Left lung (tissue), 14 donors: ENCODE measurements at places on chromosomes 12 and 14. TPM values are rescaled to one million over a fixed set of nuclear protein-coding genes. Genes with fewer than 3 reads are reported as not detected.
A peak's percentile ranks its signal among the peaks of the same experiment; 100 is the strongest.

GRCh38 chr12:2372178-2372577, 319.4 kb downstream of the CACNA1C start:
- no peak for DNase-seq
- H3K27me3 ChIP-seq = no peaks in the 10 kb centered on the region
- no peak overlapping the region for H3K27ac ChIP-seq
- H3K4me1 ChIP-seq = no peaks in the 10 kb centered on the region

DNA sequence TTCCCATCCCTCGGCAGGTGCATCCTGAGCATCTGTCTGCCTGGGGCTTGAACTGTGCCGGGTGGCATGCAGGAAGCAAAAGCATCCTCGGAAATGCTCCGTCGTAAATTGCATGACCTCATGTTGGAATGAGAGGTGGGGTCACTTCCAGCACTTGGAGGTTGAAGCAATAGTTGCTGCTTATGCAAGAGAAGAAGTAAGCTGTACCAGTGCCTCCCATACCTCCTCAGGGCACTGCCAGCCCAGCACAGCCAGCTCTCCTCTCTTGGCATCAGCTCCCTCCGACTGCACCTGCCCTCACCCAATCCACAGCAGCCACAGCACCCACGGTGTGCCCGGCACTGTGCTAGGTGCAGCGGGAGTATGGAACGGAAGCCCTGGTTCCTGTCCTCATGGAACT, 11.5 kb downstream of the TEAD4 start:
- no peaks in the 10 kb centered on the region for H3K36me3 ChIP-seq
- no peak overlapping the region for H3K27ac ChIP-seq
- no peak for DNase-seq
- H3K4me3 ChIP-seq = no peak overlapping the region
- no peaks in the 10 kb centered on the region for H3K27me3 ChIP-seq

- no peaks in the 10 kb centered on the region for H3K27me3 ChIP-seq
- peak overlapping the region; percentile 58 for H3K4me3 ChIP-seq
- H3K36me3 ChIP-seq = no peaks in the 10 kb centered on the region
- DNase-seq = peak; percentile 64
Observed at GRCh38 chr12:95215949-95216348, 1.3 kb downstream of the FGD6 start.

DNA sequence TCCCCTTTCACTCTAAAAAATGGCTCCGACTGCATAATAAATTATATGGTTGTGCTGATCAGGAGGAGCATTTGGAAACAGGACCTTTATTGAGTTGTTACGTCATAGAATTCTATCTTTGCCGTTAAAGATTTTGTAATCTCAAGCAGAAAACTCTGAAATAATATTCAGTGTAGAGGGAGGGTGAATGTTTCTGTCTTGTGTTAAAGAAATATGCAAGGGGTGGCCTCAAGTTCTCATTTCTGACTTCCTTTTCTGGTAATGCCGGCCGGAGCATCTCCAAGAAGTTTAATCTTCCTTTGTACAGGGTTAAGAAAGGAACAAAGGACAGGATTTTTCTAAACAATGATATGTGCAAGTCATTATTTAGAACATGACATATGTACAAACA, 165.1 kb downstream of the SLC38A4 start:
- H3K27ac ChIP-seq = peak overlapping the region; percentile 53
- no peaks in the 10 kb centered on the region for H3K27me3 ChIP-seq
- no peak for DNase-seq
- no peaks in the 10 kb centered on the region for H3K36me3 ChIP-seq
- no peak overlapping the region for H3K4me3 ChIP-seq
- H3K4me1 ChIP-seq = peaks cover 38% of the 10 kb centered on the region

- no peak for DNase-seq
- no peaks in the 10 kb centered on the region for H3K27me3 ChIP-seq
- H3K4me1 ChIP-seq = no peaks in the 10 kb centered on the region
Observed at GRCh38 chr14:40410708-40411107, 978.5 kb upstream of the FBXO33 start.

DNA sequence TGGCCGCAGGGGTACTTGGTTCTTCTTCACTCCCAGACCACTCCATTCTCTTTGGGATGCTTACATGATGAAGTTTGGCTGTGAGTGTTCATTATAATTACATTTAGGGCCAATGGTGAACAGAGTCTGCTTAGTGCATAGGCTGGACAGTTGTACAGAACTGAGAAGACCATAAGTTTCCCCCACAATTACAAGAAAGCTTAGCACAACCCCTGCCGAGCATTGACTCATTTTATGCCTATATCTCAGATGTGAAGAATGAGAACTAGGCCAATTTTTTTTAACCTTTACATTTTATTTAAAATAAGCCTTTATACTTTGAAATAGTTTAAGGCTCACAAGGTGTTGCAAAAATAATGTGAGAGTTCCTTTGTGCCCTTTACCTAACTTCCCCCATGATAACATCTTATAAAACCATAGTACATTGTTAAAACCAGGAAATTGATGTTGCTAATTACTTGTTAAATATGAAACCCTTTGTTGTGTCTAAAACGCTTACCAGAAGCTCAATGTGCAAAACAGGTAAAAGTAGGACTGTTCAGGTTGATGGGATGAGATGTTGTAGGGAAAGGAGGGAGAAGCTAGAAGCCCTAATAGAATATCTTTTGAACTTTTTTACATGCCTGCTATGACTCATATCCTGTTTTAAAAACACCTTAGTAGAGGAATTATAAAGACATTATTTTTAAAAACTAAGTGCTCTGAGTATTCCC, 47.2 kb downstream of the ALDH1L2 start:
- DNase-seq = no peak
- no peak overlapping the region for H3K27ac ChIP-seq
- no peaks in the 10 kb centered on the region for H3K27me3 ChIP-seq
- no peaks in the 10 kb centered on the region for H3K4me1 ChIP-seq
- peaks cover 3% of the 10 kb centered on the region for H3K36me3 ChIP-seq

DNA sequence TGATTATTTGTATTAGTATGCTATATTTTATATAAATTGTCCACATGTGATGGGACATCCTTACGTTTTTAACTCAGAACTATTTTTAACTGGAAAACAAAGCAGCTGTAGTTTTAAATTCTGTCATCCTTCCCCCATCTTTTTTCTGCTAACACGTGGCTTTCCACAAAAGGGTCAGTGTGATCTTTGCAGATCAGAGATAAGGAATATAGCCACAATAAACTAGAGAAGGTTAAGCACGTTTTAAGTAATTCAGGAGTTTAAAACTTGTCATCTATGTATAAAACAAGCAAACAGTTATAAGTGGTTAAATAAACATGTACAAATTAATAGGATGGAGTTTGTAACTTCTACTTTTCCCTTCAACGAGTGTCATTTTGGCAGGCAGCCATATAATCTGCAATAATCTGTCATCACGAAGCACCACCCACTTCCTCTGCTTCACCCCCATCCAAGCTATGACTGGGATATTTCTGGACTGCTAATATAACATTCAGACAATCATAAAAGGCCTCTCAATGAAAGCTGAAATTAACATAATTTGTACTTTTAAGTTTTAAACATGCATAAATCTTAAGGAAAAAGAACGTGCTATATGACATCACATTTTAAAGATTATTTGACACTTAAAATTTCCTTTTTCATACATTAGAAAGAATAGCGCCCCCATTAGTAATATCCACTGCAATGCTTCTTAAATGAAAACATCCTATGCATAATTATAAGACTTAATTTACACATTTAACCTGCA, 15.3 kb downstream of the TAOK3 start:
- H3K4me3 ChIP-seq = peak overlapping the region; percentile 32
- no peaks in the 10 kb centered on the region for H3K36me3 ChIP-seq
- no peaks in the 10 kb centered on the region for H3K27me3 ChIP-seq
- no peak for DNase-seq
- peak overlapping the region; percentile 82 for H3K27ac ChIP-seq

DNA sequence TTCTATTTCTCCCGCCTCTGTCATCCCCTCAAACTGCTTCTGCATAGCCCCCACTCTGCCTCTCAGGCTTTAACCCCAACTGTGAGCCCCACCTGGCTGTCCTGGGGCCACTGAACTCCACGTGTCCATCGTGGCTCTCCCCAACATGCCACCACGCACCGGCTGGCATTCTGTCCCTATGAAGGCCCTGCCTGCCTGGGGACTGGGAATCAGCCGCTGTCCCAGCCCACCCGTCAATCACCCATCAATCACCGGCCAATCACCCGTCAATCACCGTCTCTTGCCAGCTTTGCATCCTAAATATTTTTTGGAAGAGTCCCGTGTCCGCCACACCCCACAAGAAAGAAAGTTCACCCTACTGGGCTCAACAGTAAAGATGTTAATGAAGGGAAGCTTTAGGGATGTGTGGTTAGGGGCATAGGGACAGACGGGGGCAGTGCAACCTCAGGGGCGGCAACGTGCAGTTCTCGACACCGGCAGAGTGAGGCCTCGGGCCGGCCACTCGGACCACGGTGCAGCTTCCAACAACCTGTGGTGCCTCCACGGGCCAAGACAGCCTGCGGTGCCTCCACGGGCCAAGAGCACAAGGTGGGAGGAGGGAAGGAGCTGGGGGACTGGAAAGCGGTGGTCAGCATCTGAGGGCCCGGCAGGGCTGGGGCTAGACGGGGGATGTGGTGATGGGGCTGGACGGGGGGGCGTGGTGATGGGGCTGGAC, 85.6 kb downstream of the GALNT9 start:
- peaks cover 16% of the 10 kb centered on the region for H3K27me3 ChIP-seq
- no peaks in the 10 kb centered on the region for H3K4me1 ChIP-seq
- no peaks in the 10 kb centered on the region for H3K36me3 ChIP-seq
- DNase-seq = no peak
- no peak overlapping the region for H3K27ac ChIP-seq
- H3K4me3 ChIP-seq = no peak overlapping the region

DNA sequence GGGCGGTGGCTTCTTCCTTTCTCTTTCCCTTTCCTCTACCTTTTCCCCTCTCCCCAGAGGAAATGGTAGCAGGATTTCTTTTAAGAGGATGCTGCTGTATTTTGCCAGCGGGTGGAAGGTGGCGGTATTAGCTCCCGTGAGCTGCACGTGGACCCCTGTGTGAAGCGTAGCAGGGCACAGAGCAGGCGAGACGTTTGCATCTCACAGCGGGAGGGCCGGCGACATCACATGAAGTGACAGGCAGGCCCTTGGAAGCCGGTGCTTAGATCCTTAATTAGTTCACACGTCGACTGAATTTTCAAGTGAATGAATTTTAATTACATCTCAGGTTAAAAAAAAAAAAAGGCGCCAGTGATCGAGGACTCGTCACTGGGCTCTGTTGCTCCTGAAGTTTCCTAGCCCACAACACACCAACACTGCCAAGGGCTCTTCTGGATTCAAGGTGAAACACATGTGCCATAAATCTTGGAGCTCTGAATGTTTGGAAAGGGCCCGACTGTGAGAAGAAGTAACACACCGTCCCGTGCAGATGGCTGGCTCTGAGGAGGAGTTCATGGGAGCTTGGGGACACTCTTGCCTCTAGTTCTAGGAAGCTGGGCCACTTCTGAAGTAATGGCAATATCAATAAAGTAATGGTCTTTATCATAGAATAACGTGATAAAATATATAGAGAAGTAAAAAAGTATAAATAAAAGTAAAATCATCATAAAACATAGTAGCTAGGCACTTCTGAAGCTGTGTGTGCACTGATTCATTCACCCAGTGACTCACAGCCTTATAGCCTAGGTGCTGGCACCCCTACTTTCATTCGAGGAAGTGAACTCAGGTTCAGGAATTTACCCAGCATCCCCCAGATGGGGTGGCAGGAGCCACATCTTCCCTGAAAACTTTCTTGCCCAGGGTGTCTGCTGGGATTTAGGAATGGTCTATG, 75.3 kb downstream of the AACS start:
- H3K27ac ChIP-seq = no peak overlapping the region
- no peak overlapping the region for H3K4me3 ChIP-seq
- H3K27me3 ChIP-seq = no peaks in the 10 kb centered on the region
- no peaks in the 10 kb centered on the region for H3K36me3 ChIP-seq
- no peak for DNase-seq

DNA sequence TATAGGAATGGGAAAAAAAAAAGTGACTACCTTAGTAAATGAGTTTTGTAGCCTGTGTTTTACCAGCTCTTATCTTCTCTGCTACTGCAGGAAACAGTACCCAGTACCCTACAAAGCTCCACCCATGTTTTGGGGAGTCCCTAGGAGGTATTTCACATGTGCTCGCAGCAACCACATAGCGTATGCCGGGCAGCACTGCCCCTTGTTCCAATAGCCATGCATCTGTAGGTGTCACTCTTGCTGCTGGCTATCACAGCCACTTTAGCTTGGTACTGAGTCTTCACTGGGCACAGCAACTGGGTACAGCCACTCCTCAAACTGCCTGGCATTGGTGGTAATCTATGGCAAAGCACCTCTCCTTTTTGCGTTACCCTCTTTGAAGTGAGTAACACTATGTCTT, 2.0 kb upstream of the MDM1 start:
- no peak overlapping the region for H3K4me3 ChIP-seq
- peaks cover 8% of the 10 kb centered on the region for H3K4me1 ChIP-seq
- no peak overlapping the region for H3K27ac ChIP-seq

DNA sequence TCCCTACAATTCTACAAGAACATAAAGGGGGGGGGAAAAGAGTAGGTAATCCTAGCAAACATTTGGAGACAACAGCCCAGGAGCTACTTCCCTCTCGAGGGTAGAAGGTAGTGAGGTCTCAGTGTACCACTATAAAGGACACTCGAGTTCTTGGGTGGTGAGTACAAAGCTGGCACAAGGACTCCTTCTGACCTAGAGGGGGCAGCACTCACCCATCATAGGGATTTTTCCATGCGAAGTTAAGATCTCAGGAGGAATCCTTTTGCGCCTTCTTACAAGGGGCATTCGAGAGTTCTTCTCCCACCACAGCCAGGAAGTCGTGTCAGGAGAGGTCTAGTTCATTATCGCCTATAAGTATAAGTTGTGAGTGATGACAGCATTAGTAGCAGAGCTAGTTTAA, 200.2 kb upstream of the RBM19 start:
- H3K27me3 ChIP-seq = no peaks in the 10 kb centered on the region
- H3K27ac ChIP-seq = no peak overlapping the region
- H3K4me1 ChIP-seq = no peaks in the 10 kb centered on the region
- no peak for DNase-seq
- H3K4me3 ChIP-seq = no peak overlapping the region
- no peaks in the 10 kb centered on the region for H3K36me3 ChIP-seq

DNA sequence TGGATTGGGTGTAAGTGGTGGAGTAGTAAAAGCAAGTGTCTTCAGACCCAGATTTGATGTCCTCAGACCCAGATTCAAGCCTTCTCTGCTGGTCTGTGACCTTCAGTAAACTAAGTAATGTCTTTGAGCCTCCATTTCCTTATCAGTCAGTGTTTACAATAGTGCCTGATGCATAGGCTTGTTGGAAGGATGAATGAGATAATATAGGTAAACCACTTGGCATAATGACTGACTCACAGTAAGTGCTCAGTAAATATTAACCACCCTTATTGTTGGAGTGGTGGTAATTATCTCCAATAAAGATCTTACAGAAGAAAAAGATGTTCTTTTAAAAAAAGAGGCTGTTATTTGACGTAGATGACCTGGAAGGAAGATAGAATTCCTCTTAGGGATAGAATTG, 86.2 kb downstream of the IGF1 start:
- DNase-seq = no peak
- no peak overlapping the region for H3K27ac ChIP-seq
- H3K4me3 ChIP-seq = no peak overlapping the region

- H3K27ac ChIP-seq = no peak overlapping the region
- no peaks in the 10 kb centered on the region for H3K4me1 ChIP-seq
- DNase-seq = no peak
- no peak overlapping the region for H3K4me3 ChIP-seq
- H3K27me3 ChIP-seq = no peaks in the 10 kb centered on the region
Observed at GRCh38 chr14:65566820-65567522, 154.4 kb downstream of the FUT8 start.

The KRT2 gene
- not detected for total RNA-seq

The ATL1 gene
- total RNA-seq = 7.4 TPM

The VIPAS39 gene
- 15.4 TPM for total RNA-seq

The CLEC4C gene
- not detected for total RNA-seq

The ACSS3 gene
- total RNA-seq = 42.7 TPM

The SYNDIG1L gene
- 0.39 TPM for total RNA-seq

The DAO gene
- total RNA-seq = not detected

The FLVCR2 gene
- 20.2 TPM for total RNA-seq
